ENCODE measurements at places on chromosomes 11 and 22. TPM values are rescaled to one million over a fixed set of nuclear protein-coding genes. Genes with fewer than 3 reads are reported as not detected.

The FJX1 gene
- total RNA-seq: 19.2 TPM

The ART1 gene
- not detected for total RNA-seq

DNA sequence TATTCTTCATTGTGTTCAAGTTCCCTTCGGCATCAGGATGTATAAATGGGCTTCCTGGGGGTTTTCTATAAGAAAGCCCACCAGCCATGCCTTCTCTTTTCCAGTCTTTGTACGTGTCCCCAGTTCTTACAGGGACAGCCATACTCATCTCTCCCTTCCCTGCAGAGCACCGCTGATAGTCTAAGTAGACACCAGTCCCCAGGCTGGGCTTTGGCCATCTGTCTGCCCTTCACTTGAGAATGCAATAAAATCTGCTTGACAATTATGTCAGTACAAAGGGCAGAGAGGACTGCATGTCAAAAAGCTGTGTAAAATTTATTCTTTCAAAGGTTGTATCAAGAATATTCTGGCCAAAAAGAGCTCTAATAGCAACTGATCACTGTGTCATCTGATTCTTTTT, 27.3 kb downstream of the NTM start:
- no peak overlapping the region for H3K4me3 ChIP-seq
- no peaks in the 10 kb centered on the region for H3K27me3 ChIP-seq

DNA sequence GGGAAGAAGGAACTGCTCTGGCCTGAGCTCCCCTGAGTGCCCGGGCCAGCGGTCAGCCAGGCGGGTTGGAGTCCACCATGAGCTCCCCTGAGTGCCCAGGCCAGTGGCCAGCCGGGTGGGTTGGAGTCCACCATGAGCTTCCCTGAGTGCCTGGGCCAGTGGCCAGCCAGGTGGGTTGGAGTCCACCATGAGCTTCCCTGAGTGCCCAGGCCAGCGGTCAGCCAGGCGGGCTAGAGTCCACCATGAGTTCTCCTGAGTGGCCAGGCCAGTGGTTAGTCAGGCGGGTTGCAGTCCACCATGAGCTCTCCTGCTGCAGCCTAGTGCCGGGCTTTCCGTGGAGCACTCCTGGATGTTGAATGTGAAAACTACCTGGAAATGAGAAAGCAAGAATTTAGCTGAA, 844.0 kb downstream of the TBC1D22A start:
- H3K27me3 ChIP-seq: no peaks in the 10 kb centered on the region
- H3K36me3 ChIP-seq: no peaks in the 10 kb centered on the region
- DNase-seq: no peak
- no peak overlapping the region for H3K4me3 ChIP-seq

- no peak overlapping the region for H3K4me3 ChIP-seq
- H3K27ac ChIP-seq: no peak overlapping the region
- no peaks in the 10 kb centered on the region for H3K27me3 ChIP-seq
- DNase-seq: no peak
Observed at GRCh38 chr11:45303316-45303715, 17.2 kb upstream of the SYT13 start.

DNA sequence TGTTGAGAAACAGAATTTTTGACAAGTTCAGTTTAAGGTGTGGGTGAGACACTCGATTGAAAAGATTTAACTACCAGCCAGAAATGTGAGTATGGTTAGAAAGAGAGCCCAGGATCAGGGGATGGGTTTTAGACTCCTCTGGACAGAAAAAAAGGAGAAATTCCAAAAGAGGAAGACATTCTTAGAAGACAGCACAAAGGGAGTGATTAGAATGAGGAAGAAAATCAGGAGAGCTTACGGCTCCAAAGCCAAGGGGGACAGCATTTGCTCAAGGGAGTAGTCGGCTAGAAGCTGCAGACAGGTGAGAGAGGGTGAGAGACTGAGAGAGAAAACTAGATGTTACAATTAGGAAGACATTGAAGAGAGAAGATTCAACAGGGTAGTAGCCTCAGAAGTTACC, 166.1 kb downstream of the ADAMTS15 start:
- no peaks in the 10 kb centered on the region for H3K36me3 ChIP-seq
- no peak for DNase-seq
- H3K27me3 ChIP-seq: no peaks in the 10 kb centered on the region
- H3K4me1 ChIP-seq: peaks cover 23% of the 10 kb centered on the region

DNA sequence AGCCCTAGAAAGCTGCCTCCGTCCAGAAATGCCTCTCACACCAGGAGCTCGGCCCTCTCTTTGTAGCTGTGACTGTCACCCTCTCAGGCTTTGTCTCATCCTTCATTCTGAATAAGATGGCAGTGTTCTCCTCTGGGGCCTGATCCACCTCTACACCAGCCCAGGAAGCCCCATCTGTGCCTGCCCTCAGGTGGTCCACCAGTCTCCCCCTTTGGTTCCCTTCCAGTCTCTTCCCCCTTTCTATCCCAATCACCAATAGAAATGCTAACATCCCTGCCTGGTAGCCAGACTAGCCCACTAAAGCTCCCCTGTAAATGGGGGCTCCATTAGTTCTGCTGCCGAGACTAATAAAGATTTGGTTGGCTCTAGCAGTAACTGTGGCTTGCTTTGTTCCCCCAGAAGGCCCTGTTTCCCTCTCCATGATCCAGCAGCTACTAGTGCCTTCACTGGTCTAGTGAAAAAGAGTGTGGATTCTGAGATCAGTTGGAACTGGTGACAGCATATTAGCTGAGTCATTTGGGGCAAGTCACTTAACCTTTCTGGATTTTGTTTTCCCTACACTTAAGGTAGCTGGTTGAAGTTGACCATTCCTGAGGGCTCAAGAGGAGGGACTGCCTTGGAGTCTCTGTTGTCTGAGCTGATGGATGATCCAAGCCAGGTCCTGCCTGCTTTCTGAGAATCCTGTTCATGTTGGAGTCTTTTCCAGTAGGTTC, 16.2 kb downstream of the PLEKHB1 start:
- no peak overlapping the region for H3K4me3 ChIP-seq
- peaks cover 24% of the 10 kb centered on the region for H3K4me1 ChIP-seq
- H3K36me3 ChIP-seq: no peaks in the 10 kb centered on the region
- no peaks in the 10 kb centered on the region for H3K27me3 ChIP-seq
- no peak for DNase-seq
- no peak overlapping the region for H3K27ac ChIP-seq

GRCh38 chr11:2725368-2726300, 25.8 kb upstream of the KCNQ1OT1 start:
- no peak overlapping the region for H3K4me3 ChIP-seq
- no peaks in the 10 kb centered on the region for H3K36me3 ChIP-seq
- no peak overlapping the region for H3K27ac ChIP-seq
- no peaks in the 10 kb centered on the region for H3K4me1 ChIP-seq
- no peaks in the 10 kb centered on the region for H3K27me3 ChIP-seq
- DNase-seq: no peak

The TSGA10IP gene
- total RNA-seq: not detected

The OR52H1 gene
- total RNA-seq: 0.81 TPM

GRCh38 chr11:117444256-117444655, 116.6 kb downstream of the CEP164 start:
- no peak overlapping the region for H3K27ac ChIP-seq
- H3K36me3 ChIP-seq: no peaks in the 10 kb centered on the region
- H3K27me3 ChIP-seq: no peaks in the 10 kb centered on the region
- H3K4me1 ChIP-seq: no peaks in the 10 kb centered on the region

GRCh38 chr22:38097058-38097457, 13.1 kb upstream of the SLC16A8 start:
- H3K36me3 ChIP-seq: no peaks in the 10 kb centered on the region
- no peak for DNase-seq
- peaks cover 18% of the 10 kb centered on the region for H3K4me1 ChIP-seq
- no peak overlapping the region for H3K4me3 ChIP-seq
- no peak overlapping the region for H3K27ac ChIP-seq
- no peaks in the 10 kb centered on the region for H3K27me3 ChIP-seq

DNA sequence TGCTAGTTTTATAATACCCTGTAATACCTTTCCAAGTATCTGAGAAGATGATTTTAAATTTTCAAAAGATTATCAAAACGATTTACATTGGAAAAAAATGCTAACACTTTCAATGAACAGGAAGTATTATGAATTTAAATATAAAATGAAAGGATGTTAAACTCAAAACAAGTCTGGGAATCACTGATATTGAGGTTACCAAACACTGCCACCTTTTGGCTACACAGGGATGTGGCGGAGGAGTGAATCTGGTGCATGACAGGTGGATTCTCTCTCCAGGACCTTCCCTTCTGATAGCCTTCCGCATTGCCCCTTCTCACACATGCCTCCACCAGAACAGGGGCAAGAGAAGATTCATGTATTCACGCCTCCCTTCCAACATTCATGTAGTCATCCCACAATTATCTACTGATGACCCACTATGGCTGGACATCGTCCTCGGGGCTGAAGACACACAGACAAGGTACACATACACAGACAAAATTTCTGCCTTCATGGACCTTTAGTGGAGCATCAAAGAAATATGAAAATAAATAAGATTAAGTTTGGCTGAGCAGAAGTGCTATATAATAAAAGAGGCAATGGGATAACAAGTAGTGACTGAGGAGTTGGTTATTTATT, 34.7 kb downstream of the ATG16L2 start:
- H3K4me1 ChIP-seq: peaks cover 9% of the 10 kb centered on the region
- H3K4me3 ChIP-seq: no peak overlapping the region
- no peaks in the 10 kb centered on the region for H3K27me3 ChIP-seq
- no peak for DNase-seq
- H3K27ac ChIP-seq: no peak overlapping the region

GRCh38 chr22:29385748-29386147, 2.6 kb downstream of the AP1B1 start:
- H3K4me3 ChIP-seq: no peak overlapping the region
- peak overlapping the region; percentile 83 for H3K27ac ChIP-seq
- no peaks in the 10 kb centered on the region for H3K27me3 ChIP-seq

- DNase-seq: no peak
- H3K4me3 ChIP-seq: no peak overlapping the region
- no peaks in the 10 kb centered on the region for H3K4me1 ChIP-seq
- H3K27me3 ChIP-seq: no peaks in the 10 kb centered on the region
Observed at GRCh38 chr11:45502226-45502545, 163.2 kb downstream of the CHST1 start.

- H3K27ac ChIP-seq: no peak overlapping the region
- H3K4me3 ChIP-seq: no peak overlapping the region
- no peaks in the 10 kb centered on the region for H3K36me3 ChIP-seq
- no peaks in the 10 kb centered on the region for H3K4me1 ChIP-seq
- H3K27me3 ChIP-seq: no peaks in the 10 kb centered on the region
Observed at GRCh38 chr11:32779136-32779535, 15.3 kb downstream of the CCDC73 start.

DNA sequence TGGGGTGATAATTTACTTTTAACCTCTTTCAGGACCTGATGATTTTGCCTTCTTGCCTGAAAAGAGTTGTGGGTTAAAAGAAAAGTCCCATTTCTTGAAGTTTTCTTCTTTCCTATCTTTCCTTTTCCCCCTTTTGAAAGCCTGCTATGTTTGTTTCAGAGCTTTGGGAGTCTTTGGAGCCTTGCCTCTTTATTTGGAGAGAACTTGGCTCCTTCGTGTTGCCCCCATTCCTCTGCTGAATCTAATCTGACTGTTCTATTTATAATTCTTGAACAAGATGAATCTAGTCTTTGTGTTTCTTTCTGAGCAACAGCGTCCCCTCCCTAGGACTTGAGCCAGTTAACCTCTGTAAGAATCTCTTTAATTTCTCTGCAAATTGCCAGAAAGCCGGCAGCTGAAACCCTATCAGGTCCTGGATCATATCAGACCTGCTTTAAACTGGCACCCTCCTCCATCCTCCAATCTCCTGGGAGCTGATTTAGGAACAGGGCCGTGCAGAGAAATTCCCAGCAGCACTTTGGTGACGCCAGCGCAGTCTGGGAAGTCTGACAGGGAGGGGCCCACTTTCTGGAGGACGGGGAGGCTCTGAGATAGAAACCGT, 289.1 kb upstream of the SORL1-AS1 start:
- peak; percentile 71 for DNase-seq
- peaks cover 11% of the 10 kb centered on the region for H3K4me1 ChIP-seq
- H3K27ac ChIP-seq: peak overlapping the region; percentile 94
- no peaks in the 10 kb centered on the region for H3K36me3 ChIP-seq

GRCh38 chr11:1496761-1497095, 10.1 kb upstream of the MOB2 start:
- no peaks in the 10 kb centered on the region for H3K36me3 ChIP-seq
- DNase-seq: no peak
- H3K27ac ChIP-seq: no peak overlapping the region
- no peaks in the 10 kb centered on the region for H3K27me3 ChIP-seq
- H3K4me1 ChIP-seq: no peaks in the 10 kb centered on the region
- no peak overlapping the region for H3K4me3 ChIP-seq

DNA sequence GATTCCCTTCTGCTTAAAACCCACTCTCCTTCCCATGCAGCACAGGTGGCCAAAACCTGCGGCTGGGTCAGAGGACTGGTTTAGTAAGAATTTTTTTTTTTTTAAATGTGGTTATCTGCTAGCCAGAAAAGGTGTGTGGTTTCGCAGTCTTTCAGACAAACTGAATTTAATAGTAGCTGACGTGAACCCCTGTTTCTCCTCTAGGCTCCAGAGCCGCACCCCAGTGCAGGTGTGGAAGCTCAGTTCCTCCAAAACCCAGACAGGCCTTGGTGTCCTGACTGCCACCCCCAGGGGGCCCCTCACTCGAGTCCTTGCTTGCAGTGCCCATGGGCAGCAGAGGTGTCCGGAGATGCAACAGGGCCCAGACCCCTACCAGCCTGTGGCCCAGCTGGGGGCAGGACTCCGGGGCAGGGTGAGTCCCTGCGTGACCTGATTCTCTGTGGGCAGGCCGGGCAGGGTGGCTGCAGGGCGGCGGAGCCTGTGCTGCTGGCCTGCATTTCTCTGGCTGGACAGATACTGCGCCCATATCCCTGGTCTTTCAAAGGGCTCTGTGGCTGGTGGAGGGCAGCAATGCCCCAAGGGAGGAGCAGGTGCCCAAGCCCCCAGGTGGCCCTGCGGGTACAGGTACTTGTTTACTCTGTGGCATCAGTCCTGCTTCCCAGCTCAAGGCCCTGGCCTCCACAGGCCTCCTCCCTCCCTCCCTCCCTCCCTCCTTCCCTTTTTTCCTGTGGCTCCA, 15.2 kb downstream of the KCNQ1 start:
- no peaks in the 10 kb centered on the region for H3K36me3 ChIP-seq
- no peaks in the 10 kb centered on the region for H3K4me1 ChIP-seq
- H3K4me3 ChIP-seq: no peak overlapping the region
- no peak overlapping the region for H3K27ac ChIP-seq
- DNase-seq: no peak

The OR10A2 gene
- total RNA-seq: not detected

The MUC5AC gene
- 45.9 TPM for total RNA-seq
